GM04504 (cell line): ENCODE measurements at places on chromosomes 16 and 17.
A peak's percentile ranks its signal among the peaks of the same experiment; 100 is the strongest.

GRCh38 chr17:43070872-43071271, 45.8 kb downstream of the RND2 start:
- DNase-seq = no peak

- no peak for DNase-seq
Observed at GRCh38 chr16:28003923-28004322, 59.6 kb downstream of the GSG1L start.

DNA sequence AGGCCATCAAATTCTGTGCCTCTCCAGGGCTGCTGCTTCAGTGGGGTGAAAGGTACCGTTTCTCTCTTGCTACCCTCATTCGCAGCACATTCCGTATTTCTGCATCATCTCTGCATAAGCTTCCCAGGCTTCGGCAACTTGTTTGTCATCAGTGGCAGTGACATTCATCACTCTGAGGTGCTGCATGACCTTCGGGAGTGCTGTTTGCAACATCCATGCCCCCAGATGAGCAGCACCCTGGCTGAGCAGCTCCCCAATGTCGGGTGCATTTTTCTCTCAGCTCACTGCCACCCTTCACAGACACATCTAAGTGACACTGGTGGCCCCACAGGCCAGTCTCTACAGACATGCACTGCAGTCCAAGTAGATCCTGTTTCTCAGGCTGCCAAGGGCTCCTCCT, 3.8 kb downstream of the CREBBP start:
- no peak for DNase-seq

- DNase-seq = no peak
Observed at GRCh38 chr16:21285314-21285713, 7.2 kb upstream of the CRYM start.

- no peak for DNase-seq
Observed at GRCh38 chr17:50766222-50767023, 895 bp downstream of the ANKRD40CL start.

DNA sequence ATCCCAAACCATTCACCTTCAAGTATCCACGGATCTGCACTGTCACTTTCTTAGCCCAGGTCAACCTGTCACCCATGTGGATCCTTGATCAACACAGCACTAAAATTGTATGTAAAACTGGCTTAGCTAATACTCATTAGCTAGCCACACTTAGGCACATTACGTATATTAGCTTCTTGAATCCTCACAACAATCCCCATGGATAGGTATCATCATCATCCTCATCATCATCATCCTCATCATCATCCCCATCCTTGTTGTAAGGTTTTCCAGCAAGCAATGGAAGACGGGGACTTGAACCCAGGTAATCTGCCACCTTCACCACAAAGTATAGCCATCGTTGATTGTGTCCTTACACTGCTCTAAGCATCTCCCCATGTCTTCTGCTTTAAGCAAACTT, 184.3 kb downstream of the XYLT1 start:
- DNase-seq = no peak

DNA sequence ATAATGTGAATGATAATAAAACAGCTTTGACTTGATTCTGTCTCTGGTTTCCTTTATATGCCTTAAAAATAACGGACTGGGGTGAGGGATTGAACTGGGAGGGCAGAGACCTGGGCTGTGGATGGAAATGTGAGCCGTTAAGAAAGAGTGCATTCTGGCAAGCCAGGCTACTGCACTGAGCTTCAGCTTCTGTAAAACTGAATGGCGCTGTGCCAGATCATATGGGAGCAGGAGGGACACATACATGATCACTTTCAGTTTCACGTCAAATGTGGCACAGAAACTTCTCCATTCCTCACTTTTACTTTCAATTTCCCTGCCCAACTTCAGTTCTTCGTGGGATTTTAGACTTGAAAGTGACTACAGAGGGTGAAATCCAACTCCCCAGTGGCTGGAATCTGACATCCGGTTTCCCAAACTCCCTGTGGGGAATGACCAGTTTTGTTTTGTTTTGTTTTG, 1.1 kb downstream of the MT2A start:
- peak; percentile 74 for DNase-seq

- peak; percentile 16 for DNase-seq
Observed at GRCh38 chr17:13114601-13115031, 96.8 kb upstream of the ELAC2 start.

DNA sequence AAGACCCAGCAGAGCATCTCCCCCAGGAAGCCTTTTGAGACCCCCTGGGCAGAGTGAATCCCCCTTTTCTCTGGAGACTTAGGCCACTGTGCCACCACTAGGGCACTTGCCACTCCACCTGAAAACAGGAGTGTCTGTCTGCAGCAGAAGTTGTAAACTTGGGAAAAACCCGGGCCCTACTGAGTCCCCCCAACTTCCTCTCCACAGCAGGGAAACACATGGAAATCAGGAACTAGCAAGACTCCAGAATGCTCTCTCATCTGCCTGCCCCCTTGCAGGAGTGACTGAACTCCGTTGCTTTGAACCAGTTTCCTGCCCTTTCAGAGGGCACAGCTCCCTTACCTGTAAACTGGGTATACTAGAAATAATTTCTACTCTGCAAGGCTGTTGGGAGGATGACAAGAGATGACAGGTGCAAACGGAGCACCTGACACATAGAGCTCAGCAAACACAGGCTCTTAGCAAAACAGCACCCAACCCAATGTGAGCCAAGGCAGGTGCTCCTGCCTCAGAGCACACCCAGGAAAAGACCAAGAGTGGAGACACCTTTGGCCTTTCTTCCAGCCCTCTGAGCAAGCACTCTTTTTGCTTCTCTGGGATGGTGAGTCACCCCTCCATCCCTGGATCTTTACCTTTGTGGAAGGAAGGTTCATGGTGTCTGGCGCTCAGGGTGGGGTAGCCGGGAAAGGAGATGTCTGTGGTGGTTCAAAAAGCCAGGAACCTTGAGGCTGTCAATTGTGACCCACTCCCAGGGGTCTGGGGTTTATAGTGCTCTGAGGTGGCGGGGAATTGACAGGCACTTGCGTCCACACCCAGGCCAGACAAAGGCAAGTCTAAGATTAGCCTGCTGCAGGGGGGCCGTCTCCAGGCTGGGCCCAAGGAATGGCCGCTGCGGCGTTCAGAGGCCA, at the start of gene HCRT:
Gene HCRT, minus strand, starts transcription at position 740 of the 908 bp plus-strand sequence. Its CDS starts 87 bp downstream, at position 653.
- no peak for DNase-seq

DNA sequence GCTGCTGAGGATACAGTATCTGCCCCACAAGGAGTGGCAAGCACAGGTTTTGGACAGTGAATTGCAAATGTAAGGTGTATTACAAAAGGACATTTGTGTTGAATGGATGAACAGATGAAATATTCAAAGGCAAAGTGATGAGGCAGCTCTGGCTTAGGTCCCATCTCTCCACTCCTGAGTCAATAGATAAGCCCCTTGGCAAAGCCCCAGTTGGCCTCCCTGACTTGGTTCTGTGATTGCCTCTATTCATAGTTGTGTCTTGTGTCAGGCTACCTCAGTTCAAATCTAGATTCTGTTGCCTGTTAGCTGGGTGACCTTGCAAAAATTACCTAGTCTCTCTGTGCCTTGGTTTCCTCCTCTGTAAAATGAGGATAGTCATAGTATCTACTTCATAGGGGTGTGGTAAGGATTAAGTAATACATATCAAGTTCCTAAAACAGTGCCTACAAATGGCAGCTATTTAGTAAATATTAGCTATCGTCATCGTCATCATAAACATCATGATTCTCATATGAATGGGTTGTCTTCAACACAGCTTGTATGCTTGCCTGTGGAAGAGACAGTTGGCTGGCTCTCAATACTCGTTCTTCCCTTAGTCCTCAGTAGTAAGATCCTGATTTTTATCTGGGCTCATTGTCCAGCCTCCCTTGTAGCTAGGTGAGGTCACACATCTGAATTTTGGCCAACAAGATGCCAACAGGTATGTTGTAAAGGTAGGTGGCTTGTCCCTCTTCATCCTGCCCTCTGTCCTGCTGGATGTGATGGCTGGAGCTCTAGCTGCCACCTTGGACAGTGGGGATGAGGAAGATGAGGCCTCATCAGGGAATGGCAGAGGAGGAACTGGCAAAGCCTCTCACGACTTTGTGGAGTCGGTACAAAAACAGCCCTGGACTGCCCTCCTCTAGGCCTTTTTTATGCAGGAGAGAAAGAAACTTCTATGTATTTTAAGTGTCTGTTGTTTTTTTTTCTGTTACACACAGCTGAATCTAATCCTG, 2.1 kb upstream of the MFAP4 start:
- no peak for DNase-seq

DNA sequence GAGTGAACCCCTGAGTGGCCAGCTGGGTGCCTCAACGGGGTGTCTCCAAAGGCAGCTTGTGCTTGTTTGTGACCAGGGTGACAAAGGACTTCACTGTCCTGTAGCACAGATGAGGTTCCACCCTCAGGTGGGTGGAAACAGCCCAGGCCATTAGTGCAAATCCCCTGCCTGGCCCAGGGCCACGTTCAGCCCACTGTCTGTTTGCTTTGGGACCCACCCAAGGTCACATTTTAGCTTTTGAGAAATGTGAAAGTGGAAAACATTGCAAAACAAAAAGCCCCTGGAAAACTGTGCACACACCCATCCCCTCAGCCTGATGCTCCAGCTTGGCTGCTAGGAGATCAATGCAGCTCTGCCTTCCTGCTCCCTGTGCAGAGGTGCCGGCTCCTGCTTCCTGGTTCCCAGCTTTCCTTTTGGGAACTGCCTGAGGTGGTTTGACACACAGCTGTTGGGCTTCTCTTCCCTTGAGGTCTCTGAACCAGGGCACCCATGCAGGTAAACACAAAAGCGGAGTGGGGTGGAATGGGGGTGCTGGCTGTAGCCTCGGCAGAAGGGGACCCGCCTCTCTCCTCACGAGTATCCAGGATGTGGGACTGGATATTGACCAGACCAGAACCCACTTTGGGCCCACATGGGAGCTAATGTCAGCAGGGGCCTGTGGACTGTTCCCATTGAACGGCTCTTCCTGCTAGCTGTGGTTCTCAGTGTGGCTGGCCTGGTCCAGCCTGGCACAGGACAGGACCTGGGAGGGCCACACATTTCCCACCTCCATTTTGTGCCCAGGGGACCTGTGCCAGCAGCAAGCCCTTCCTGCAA, 7.9 kb upstream of the SPHK1 start:
- no peak for DNase-seq

DNA sequence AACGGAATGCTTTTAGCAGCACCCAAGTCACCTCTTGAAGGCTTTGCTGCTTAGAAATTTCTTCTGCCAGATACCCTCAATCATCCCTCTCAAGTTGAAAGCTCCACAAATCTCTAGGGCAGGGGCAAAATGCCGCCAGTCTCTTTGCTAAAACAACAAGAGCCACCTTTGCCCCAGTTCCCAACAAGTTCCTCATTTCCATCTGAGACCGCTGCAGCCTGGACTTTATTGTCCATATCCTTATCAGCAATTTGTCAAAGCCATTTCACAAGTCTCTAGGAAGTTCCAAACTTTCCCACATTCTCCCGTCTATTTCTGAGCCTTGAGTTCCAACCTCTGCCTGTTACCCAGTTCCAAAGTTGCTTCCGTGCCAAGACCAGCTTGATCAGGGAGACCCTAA, 27.4 kb downstream of the TMC6 start:
- DNase-seq = no peak
